ENCODE measurements at places on chromosomes 13 and 19.

DNA sequence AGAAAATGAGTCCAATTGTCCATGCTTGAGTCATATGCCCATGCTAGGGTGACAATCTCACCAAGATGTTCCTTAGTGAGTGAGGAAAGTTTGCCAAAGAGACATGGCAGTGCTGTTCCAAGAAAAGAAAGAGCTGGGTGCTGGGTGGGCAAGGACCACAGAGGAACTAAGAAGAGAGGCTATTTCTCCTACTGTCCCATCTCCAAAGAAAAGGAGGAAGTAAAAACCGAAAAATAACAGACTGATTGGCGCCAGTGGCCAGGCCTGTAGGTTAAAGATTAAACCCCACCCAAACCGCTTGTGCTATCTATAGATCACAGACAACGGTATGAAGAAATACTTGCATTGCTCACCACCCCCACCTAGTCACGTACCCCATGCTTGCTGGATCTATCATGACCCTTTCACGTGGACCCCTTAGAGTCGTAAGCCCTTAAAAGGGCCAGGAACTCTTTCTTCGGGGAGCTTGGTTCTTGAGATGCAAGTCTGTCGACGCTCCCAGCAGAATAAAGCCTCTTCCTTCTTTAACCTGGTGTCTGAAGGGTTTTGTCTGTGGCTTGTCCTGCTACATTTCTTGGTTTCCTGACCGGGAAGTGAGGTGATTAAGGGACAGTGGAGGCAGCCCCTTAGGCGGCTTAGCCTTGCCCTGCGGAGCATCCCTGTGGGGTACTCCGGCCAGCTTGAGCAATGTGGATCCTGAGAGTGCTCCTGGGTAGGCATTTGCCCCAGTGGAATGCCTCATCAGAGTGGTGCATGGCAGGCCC lies 606.5 kb downstream of the UQCRFS1 start:
- DNase-seq, result no peak

DNA sequence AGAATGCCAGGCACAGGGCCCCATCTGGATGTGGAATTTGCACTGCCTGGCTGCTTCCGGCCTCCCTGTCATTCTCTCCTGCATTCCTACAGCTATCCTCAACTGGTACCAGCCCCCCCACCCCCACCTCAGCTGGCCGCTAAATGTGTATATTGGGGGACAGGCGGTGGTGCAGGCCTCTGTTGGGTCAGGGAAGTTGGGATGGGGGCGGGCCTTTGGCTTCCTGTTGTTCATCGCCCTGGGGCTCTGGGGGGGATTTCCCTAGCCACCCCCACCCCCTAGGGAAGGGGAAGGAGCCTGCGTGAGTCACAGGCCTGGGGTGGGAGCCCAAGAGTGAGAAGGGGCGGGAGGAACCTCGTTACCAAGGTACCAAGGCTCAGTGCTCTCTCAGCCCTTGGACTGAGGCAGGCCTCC lies 10.6 kb downstream of the POU2F2 start:
- DNase-seq, result peak; percentile 62

- no peak for DNase-seq
Observed at GRCh38 chr13:50071379-50071778, 56.1 kb downstream of the KCNRG start.

- no peak for DNase-seq
Observed at GRCh38 chr19:46536391-46536790, 40.7 kb upstream of the PNMA8B start.

- no peak for DNase-seq
Observed at GRCh38 chr13:39688699-39689405, 33.4 kb downstream of the COG6 start.

GRCh38 chr13:87680298-87680697 lies 9.1 kb downstream of the SLITRK5 start:
- no peak for DNase-seq

- DNase-seq, result peak; percentile 24
Observed at GRCh38 chr19:49363268-49364082, at the start of gene DKKL1. Gene DKKL1 (plus strand): TSS chr19:49363877. CDS start chr19:49363999, 122 bp downstream.

DNA sequence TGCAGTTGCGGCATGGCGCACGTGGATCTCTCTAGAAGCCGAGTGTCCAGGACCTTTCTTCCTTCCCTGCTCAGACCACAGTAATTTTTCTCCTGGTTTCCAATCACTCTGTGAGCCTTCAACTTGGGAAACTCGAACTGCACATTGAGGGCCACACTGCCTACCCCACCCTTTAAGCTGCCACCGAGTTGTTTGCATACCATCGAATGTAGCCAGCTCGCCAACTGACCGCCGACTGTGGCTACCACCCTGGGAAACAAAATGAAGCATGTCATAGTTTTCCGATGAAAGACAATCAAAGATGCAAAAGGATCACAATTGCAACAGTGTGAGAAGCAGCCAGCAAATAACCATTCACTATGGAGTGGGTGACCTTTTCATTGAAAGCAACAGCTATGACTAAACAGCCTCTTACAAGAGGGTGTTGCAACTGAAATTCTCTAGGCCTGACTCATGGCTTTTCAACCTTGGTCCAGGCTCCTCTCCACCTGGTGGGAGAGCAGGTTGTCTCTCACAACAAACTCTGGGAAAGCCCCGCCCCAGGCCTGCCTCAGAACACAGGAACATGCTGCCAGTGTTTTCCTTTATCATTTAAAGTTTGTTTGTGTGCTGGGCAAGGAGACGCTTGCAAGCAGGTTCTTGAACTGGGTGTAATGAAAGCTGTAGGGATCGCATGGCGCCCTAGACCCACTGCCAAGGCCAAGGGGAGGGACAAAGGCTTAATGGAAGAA lies 141.7 kb upstream of the SERP2 start:
- no peak for DNase-seq

DNA sequence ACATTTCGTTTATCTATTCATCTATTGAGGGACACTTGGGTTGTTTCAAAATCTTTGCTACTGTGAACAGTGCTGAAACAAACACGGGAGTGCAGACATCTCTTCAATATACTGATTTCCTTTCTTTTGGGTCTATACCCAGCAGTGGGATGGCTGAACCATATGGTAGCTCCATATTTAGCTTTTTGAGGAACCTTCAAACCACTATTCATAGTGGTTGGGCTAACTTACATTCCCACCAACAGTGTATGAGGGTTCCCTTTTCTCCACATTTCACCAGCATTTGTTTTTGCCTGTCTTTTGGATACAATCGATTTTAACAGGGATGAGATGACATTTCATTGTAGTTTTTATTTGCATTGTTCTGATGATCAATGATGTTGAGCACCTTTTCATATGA lies 798.2 kb downstream of the UQCRFS1 start:
- DNase-seq, result no peak

- no peak for DNase-seq
Observed at GRCh38 chr19:42253245-42254088, 1.5 kb downstream of the ERF start.

GRCh38 chr13:42039946-42040729 lies 8.3 kb upstream of the DGKH start:
- DNase-seq, result peak; percentile 84

All from stimulated activated CD4-positive, alpha-beta T cell treated with anti-CD3 and anti-CD28 coated beads, Interleukin-1b, Interleukin-23, amount 100 ng/mL, for 1 hour (primary cell).